ENCODE measurements at places on chromosomes 2 and 18.

GRCh38 chr2:168998609-168999211, 32.4 kb downstream of the ABCB11 start:
- no peak for DNase-seq

DNA sequence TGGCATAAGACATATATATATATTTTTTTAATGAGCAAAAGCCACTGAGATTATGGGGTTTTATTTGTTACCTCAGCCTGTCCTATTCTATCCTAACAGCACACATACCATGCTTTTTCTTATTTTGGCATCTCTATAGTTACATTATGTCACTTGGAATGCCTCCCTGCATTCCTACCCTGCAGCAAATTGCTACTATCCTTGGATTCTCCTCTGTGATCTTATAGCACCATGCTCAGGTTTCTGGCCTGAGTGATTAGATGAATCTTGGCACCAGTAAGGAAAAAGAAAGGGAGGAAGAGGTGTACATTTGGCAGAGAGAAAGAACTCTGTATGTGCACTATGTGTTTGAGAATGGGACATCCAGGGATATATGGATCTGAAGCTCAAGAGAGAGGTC, 86.3 kb upstream of the PELI1 start:
- no peak for DNase-seq

DNA sequence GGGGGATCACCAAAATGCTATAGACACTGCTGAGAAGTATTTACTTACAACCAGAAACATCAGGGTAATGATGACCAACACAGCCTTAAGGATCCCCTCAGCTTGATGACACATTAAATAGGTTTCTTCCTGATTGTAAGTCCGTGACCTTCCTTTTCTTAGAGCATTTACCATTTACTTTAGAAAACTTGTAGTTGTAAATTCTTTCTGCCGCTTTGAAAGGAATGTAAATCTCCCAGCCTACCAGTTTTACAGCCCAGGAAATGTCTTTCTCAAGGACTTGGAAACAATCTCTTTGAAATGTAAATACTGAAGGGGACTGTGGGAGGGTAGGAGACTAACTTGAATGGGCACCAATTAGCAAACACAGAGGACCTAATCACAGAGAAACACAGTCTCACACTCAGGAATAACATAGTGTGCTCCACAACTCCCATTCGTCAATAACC, 278.6 kb downstream of the DSC3 start:
- DNase-seq, result no peak

- no peak for DNase-seq
Observed at GRCh38 chr18:10188971-10189810, 265.2 kb upstream of the APCDD1 start.

Data from cerebellar nuclear complex (tissue), 1 donor.